Heart left ventricle (tissue), 16 donors: ENCODE measurements at places on chromosomes 12 and 14. TPM values are rescaled to one million over a fixed set of nuclear protein-coding genes. Genes with fewer than 3 reads are reported as not detected.

Gene OR4K15
- total RNA-seq = not detected

Gene CAND1
- total RNA-seq = 69.0 TPM

Gene AKAP5
- 0.25 TPM for total RNA-seq

Gene ASIC1
- total RNA-seq = 0.46 TPM

GRCh38 chr12:42238240-42239140 lies at the start of gene YAF2:
YAF2 (minus strand) TSS chr12:42238248; CDS start chr12:42238180, 68 bp downstream.
- DNase-seq = peak; percentile 94

DNA sequence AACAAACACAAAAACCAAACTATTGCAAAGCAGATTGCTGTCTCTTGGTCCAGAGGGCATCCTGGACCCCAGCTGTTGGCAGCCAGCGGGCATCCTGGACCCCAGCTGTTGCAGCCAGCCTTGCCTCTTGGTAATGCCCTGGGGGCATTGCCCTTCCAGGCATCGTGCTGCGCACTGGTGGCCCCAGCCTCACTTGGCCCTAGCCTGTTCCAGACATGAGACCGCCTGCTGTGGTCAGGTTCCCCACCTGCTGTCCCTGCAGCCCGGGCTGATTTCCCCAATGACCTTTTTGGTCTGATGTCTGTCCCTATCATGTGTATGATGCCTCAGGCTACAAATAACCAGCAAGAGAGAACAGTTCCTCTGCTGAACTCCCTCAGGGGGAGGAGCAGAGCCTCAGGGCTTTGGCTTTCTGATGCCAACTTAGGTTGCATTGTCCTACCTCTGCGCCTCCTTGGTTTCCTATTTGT lies 20.8 kb downstream of the MLXIP start:
- DNase-seq = no peak

DNA sequence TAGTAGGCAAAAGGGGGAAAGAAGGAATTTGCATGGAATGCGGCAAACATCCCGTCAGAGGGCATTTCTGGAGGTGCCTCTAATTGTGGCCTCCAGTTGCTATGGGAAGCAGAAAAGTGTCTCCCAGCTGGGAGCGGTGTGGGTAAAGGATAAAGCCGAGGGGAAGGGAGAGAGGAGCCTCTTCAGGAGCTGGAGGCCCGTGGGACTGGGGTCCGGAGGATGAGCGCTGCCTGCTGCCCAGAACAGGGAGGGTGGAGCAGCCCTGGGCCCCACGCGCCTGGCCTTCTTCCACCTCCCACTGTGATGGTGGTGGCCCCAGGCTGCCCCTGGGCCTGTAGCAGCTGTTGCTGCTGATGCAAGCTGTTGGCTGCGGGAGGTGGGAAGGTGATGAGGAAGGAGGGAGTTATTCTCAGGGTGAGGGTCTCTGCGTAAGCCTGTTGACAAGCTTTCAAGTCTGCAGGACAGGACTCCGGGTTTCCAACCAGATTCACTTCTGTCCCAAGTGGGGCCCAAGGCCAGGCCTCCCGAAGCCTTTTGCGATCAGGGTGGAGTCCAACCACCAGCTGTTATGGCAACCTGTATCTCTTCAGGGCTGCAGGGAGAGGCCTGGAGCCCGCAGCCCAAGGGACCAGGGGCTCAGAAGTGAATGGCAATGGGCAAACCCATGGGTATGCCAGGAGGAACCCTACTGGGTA lies 19.1 kb upstream of the PGF start:
- DNase-seq = peak; percentile 69

DNA sequence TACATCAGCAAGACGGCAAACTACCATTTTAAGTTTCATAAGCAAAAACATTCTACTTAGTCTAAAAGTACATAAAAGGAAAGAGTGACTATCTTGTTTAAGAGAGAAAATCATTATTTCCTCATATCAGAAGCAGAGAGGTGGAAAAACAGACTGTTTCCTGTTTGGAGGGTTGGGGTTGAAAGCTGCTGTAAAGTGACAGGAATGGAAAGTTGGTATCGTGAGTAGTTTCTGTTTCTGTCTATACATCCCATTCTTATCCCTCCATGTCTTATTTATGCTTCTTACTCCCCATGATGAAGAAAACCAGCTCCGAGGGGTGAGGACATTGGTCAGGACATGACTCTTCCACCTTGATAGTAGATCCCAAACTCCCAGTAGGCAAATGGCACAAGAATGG lies 216.5 kb downstream of the EGLN3 start:
- DNase-seq = no peak
